Cerebellar nuclear complex (tissue), 1 donor: ENCODE measurements at places on chromosomes 6 and 20.

DNA sequence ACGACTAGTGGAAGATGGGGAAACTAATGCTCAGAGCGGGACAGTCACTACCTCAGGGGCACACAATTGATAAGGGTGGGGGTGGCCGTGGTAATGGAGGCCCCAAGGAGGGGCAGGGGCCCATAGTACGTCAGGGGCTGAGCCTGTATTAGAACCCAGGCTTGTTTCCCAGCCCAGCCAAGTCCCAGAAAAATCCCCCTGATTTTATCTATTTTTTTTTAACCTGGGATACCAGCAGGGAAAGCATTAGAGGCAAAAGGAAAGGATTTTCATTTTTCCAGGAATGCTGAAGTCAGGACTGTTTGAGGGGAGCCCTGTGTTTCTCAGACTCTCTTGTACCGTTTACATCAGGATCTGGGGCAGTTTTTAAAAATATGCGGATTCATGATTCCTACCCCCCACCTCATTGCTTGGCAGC lies 382 bp downstream of the MYH7B start:
- DNase-seq = peak; percentile 60

DNA sequence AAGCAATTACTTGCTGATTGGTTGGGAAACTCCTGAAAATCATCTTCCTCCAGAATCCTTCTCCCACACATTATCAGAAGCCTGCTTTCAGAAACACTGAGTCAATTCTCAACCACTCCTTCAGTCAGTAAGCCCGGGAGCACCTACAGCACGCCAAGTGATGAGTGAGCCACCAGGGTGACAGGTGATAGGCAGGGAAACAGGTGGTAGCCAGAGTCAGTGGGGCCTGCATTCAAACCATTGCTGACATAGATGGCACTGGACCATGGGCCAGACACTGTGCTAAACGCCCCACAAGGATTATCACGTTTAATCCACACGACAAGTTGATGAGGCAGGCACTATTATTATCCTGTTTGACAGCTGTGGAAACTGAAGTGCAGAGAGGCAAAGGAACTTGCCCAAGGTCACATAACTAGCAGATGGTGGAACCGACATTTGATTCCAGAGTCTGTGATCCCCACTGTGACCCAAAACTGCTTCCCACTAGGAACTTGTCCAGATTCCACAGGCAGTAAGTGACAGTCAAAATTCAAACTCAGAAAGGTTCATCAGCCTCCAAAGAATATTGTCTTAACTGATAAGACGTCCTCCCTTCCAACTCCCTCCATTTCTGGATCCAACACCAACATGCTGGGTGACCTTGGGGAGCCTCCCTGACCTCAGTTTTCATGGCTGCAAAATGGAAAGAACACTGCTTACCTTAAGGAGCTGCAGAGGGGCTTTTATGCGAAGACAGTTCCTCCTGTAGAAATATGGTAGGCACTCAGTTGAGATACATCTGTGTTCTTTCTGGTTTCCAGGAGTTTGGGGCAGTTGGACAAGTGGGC lies 23.9 kb upstream of the TOP1 start:
- DNase-seq = no peak

- DNase-seq = no peak
These were observed 7.9 kb upstream of the SOD2 start for GRCh38 chr6:159700970-159701369.

DNA sequence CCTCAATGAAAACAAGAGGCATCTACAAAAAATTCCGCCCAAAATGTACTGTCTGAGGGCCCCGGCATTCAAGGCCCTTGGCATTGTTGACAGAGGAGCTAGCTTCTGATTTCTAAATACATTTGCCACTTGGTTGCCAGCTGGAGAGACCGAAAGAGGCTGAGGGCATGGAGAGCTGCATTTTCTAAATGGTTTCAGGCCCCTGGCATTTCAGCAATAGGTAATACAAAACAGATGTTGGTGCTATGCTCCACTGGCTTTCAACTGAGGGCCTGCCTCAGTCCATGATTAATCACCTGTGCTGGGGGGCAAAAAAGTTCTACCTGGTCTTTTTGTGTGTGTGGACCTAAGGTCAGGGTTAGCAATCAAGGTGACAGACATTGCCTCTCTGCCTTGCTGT lies 79.5 kb upstream of the ISM1 start:
- no peak for DNase-seq

- DNase-seq = no peak
These were observed 2.9 kb downstream of the ARG1 start for GRCh38 chr6:131575834-131576478.

DNA sequence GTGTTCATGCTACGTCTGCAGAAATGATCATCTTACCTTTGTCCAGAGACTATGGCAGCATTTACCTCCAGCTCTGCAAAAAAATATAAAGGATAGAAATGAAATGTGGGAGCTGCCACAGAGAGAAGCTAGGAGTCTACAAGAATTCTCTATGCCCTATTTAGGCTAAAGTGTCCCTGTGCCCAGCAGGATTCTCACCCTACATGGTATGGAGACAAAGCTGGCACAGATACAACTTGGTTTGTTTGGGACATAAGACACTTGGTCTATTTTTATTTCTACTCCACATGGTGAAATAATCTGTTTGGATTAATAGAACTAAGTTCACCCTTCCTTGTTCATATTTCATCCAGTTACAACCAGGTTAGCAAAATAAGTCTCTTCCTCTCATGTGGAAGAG lies 28.4 kb downstream of the TP53INP2 start:
- no peak for DNase-seq

GRCh38 chr6:38143191-38144150 lies 323.9 kb downstream of the ZFAND3 start:
- no peak for DNase-seq

DNA sequence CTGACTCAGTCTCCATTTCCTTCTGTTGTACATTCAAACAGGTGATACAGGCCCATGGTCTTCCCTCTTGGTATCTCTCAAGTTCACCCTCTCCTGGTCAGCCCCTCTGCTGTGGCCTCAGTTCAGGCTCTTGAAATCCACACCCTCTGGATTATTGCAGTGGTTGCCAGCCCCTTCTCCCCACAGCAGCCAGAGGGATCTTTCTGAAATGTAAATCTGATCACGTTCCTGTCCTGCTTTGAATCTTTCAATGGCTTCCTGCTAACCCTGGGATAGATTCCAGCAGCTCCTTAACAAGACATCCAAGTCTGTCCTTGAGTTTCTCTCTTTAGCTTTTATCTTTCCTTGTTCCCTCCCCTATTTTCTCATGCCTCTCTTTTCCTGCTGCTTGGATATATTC lies 22.2 kb downstream of the CHMP4B start:
- DNase-seq = no peak

GRCh38 chr20:641516-641875 lies 11.5 kb downstream of the SRXN1 start:
- no peak for DNase-seq

GRCh38 chr6:152110886-152111820 lies 303.7 kb downstream of the ESR1 start:
- no peak for DNase-seq

DNA sequence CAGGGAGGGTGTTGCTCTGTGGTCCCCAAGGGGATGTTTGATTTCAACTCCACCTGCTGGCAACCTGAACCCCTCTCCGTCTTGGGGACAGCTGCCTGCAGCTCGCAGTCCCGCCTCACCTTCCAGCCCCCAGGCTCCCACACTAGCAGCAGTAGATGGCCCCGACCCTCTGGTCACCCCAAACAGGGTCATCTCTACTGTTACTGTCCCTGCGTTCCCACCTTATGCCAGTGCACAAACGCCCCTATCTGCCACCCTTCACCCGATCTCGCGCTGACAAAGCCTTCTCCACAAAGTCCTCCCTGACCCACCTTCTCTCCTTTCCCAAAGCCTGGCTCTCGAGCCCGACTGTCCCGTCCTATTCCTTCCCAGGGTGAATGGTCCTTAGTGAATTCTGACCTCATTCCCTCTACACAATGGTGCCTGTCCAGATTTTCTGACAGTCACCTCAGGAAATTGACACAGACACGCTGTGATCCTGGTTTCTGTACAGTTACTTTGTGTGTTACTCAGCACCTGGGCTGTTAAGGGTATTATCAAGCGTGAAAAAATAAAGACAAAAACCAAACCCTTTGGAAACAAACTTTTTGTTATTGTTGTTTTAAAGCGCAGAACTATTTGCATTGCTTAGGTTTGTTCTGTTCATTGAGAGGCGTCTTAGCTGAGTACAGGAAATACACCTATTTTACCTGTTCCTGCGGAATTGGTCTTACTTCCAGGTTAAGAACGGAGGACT lies 728 bp downstream of the FUT9 start:
- DNase-seq = no peak

DNA sequence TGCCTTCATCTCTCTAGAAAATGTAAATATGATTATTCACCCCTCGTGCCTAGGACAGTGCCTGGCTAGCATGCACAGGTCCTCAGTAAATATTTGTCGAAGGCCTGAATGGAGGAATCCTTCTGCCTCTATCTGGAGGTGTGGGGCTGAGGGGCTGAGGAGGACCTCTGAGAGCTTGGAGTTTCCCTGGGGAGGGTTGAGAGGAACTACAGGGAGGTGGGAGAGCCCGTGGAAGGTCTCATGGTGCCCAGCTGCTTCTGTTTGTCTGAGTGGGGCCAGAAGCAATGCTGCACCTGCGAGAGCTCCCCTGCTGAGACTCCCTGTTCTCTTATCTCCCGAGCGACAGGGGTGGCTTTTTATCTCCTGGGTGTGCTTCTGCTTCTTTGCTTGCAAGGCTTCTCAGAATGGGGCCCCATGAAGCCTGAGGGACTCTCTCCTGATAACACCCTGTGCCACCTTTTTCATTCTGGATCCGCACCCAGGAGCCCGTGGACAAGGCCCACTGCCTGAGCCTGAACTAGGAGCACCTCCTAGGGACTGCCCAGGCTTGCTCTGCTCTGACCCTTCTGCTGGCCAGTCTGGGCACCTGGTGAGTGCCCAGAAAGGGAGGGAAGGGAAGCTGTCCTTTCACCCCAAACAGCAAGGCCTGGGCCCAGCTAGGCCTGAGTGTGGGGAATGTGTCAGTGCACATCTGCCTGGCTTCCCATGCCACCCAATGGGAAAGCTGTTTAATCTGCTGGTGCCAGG lies 2.4 kb downstream of the SLC29A1 start:
- no peak for DNase-seq

DNA sequence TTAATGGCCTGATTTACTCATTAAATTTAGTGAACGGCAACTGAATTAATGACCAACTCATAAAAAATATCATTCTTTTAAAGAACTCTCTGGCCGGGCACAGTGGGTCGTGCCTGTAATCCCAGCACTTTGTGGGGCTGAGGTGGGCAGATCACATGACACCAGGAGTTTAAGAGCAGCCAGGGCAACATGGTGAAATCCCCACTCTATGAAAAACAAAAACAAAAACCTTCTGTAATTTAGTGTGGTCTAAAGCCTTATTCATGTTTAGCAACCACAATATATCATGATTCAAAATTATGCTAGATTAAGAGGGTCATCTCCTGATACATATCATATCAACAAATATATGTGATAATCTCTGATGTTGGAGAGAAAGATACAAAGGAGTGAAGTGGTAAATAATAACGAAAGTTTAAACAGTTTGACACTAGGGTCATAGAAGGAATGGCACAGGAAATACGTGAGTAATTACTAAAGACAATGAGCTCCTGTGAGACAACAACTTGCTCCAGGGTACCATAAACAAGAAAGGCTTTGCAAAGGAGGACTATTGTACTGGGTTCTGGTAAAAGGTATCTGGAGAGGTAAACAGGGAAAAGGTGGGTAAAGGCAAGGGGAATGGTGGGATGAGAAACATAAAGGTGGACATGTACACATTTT lies 5.7 kb downstream of the ELOVL4 start:
- DNase-seq = no peak

DNA sequence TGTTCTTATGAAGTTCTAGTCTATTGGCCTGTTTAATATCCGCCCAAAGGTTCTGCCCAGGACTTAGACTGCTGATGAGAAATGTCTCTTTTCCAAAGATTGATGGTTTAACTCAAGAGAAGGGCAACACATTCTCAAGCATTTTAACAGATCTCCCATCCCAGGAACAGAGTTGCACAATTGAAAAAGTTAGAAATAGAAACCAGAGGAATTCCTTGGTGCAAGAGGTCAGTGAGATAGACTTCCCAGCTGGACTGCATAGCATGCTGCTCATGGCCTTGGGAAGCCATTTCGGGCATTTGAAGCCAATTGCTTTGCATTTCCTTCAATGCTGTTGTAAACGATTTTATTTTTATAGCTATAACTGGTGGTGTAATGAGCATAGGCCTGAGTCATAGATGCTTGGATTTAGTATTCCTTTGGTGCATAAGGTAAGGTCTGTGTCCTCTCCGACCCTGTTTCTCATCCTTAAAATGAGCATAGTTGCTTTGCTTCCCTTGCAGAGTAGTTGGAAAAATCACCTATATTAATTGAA lies 292.2 kb upstream of the JAG1 start:
- no peak for DNase-seq

DNA sequence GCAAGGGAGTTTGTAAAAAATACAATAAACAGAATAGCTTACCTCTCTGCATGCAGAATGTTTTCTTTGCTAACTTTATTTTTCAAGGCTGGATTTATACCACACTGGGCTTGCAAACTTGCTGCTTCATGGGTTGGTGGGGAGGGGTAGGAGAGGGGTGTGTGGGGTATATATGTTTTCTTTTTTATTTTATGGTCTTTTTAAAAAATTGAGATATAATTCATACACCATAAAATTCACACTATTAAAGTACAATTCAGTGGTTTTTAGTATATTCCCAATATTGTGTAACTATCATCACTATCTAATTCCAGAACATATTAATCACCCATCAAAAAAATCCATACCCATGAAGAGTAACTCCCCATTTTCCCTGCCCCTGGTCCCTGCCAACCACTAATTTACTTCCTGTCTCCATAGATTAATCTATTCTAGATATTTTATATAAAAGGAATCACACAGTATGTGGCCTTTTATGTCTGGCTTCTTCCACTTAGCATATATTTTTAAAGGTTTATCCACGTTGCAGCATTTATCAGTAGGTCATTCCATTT lies 14.3 kb upstream of the TRPC4AP start:
- no peak for DNase-seq

- no peak for DNase-seq
These were observed 33.9 kb upstream of the TBX18 start for GRCh38 chr6:84798257-84798656.

- DNase-seq = no peak
These were observed 1.5 kb upstream of the STX16 start for GRCh38 chr20:58649288-58650180.
